ENCODE measurements at places on chromosomes 4 and X.
A peak's percentile ranks its signal among the peaks of the same experiment; 100 is the strongest.

DNA sequence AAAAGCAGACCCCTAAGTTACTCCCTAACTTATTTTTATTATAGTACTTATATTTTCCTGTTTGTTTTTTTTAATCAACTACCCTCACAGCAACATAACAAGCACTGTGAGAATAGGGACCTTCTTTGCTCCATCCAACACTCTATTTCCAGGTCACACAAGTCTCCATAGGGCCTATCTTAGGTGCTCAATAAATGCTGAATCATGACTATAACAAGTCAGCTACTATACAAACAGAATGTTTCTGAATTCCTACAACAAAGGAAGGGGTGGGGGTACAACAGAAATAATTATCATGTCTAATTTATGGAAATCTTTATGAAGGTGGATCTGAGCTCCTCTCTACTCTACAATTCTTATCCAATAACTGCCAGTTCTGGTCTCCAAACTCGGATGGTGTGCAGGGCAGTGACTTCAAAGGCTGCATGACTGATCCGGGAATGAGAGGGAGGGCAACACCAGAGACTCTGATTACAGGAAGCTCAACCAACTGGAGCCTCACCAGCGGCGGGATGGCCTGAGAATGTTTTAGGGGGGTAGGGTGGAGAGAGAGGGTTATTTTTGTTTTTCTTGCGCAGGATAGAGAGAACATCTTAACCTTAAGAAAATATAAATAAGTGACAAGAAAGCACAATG is 71.1 kb downstream of the HADH start:
- DNase-seq, result no peak

DNA sequence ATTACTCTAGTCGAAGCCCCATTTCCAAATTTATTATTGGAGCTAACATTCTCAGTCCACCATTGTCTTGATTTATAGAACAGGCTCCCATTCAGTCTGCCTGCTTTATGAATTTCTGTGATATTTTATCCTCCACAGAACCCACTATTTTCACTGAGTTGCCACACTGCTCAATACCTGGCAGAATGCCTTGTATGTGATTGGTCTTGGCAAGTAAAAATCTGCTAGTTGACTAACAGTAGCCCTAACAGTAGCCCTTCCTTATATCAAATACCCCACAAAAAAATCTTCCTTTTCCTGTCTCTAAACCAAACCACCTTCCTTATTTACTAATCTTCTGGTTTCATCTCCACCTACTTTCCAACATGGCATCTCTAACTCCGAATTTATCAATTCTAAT is 82.6 kb downstream of the CHM start:
- no peak for DNase-seq

DNA sequence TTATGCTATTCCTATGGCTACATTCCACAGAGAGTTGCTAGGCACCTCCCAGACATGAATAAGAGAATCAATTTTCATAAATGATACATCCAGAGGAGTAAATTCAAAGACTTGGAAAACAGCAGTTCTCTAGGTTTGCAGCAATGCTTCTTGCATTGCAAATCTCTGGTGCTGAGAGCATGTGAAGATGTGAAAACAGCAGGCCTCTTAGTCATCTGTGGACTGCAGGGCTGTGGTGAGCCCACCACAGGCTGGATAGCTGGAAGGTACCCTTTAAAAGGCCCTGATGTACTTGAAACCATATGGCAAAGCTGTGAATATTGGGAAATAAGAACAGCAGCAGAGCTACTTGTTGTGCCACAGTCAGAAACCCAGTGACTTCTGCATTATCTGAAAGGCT is 2135.9 kb downstream of the ARAP2 start:
- DNase-seq, result no peak

DNA sequence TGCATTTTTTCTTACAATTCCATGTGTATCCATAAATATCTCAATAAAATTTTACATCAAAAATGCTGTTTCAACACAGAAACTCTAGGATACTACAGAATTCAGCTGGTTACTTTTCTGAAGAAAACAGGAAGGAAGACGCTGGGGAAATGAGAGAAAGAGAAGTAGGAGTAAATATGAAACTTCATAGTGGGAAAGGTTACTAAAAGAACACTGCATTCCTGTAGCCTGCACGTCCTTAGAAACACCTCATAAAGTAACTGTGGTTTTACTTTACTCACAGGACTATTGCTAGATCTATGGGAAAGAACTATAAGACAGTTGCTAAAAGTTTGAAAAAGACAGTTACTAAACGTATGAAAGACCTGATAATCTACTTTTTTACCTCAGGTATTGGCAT is 23.1 kb downstream of the ATP11C start:
- no peak for DNase-seq

DNA sequence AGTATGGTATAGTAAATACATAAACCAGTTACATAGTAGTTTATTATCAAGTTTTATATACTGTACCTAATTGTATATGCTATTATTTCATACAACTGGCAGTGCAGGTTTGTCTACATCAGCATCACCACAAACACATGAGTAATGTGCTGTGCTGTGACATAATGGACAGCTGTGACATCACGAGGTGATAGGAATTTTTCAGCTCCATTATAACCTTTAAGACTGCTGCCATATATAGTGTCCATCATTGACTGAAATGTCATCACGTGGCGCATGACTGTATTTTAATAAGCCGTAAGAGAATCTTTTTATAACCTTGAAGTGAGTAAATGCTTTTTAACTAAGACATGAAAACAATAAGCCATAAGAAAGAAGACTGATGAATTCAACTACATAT is 44.8 kb upstream of the ANK2 start:
- DNase-seq, result no peak

GRCh38 chr4:88006956-88007303 is 505 bp upstream of the PKD2 start:
- no peak for DNase-seq

DNA sequence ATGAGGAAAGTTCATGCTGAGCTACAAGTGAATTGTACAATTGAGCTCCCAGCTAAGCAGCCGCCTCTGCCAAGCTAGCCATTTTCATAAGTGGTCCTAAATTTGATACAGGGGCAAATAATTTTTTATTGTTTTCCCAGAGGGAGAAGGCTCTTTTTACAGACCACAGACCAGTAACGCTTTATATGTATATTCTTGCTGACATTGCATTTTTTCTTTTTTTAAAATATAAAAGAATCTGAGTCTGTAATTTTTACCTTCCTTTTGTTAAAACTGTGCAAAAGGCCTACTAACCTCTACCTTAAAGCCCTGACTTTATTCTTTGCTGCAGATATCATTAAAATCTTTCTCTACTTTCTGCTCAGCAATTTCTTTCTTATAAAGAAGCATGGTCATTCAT is 501.2 kb upstream of the INTU start:
- DNase-seq, result no peak

GRCh38 chr4:73764513-73764912 is 24.1 kb downstream of the CXCL8 start:
- DNase-seq, result no peak

DNA sequence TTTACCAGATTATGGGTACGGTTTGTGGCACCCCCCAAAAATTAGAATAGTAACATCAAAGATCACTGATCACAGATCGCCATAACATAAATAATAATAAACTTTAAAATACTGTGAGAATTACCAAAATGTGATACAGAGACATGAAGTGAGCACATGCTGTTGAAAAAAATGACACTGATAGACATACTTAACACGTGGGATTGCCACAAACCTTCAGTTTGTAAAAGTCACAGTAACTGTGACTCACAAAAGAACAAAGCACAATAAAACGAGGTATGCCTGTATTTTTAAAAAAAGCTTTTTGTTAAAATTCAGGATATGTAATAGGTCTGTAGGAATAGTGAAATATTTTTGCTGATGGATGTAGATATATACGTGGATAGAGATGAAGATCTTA is 93.4 kb downstream of the TET2 start:
- DNase-seq, result no peak

DNA sequence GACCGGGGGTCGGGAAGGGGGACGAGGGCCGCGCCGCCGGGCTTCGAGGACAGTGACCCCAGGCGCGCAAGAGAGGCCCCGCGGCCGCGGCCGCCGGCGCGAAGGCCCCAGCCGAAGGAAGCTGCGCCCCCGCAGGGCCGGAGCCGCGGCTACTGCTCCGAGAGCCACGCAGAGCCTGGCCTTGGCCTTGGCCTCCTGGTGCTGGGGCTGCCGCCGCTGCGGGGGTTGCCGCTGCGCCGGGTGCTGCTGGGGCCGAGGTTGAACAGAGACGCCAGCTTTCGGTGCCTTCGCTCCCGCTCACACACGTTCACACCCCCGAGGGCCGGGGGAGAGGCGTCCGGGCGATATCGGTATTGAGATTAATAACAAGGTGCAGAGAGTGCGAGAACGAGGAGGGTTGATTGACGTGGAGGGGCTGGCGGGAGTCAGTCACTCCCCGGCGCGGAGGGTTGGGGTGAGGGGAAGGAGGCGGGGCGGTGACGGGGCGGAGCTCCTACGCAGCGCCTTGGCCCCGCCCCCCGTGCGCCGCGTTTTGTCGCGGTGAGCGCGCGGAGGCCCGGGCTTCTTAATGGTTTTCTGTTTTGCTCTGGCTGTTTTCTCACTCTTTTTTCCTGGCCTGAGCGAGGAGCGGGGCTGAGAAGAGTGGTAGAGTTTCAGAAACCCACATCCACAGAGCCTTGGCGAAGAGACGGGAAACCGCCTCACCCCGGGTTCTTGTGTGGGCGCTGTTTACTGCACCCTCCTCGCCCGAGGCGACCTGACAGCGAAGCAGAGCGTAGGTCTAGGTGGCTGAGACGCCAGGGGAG is 878 bp upstream of the CNOT6L start:
- DNase-seq, result peak; percentile 95

GRCh38 chr4:111579767-111580166 is 565.5 kb upstream of the FAM241A start:
- DNase-seq, result no peak

DNA sequence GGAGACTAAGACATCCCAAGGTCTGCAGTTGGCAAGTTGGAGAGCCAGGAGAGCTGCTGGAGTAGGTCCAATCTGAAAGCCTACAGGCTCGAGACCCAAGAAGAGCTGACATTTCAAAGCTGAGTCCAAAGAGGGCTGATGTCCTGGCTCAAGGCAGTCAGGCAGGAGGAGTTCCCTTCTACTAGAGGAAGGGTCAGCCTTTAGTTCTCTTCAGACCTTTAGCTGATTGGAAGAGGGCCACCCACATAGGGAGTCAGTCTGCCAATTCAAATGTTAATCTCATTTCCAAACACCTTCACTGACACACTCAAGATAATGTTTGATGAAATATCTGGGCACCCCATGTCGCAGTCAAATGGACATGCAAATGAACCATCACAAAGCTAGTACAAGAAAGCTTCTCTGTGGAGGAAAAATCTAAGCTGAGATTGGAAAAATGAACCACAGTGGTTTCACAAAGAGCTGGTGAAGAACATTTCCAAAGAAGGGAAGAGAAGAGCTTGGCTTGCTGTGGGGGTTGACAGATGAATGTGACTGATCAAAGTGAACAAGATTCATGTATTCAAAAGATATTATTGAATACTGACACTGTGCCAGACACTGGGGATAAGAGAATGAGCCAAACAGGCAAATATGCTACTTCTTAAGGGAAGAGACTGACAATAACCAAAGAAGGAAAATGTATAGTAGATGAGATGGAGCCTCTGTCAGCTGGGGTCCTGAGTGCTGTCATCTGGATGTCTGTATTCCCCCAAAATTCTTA is 61.2 kb downstream of the STK32B start:
- no peak for DNase-seq

DNA sequence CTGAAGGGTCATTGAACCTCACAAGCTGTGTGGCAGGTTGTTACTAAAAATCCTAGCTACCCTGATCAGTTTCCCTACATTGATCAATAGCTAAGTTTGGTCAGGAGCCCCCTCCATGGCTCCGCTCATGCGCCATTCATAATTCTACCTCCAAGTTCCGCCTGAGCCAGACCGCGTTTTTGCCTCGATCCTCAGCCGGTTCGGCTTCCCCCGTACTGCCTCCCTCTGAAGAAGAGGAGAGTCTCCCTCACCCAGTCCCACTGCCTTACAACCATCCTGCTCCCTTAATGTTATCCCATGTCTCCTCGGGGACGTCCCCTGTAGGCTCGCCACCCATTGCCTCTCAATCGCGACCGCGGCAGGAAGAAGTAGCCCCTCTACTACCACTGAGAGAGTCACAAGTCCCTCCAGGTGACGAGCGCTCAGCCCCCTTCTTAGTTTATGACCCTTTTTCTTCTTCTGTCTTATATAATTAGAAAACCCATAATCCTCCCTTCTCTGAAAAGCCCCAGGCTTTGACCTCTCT is 158.2 kb downstream of the DEFB131A start:
- no peak for DNase-seq

- no peak for DNase-seq
These were observed 148.7 kb upstream of the RASGEF1B start for GRCh38 chr4:81620442-81620841.

GRCh38 chr4:915595-915994 is 16.5 kb downstream of the GAK start:
- DNase-seq, result no peak

GRCh38 chr4:41346306-41347061 is 89.8 kb downstream of the UCHL1 start:
- DNase-seq, result no peak

DNA sequence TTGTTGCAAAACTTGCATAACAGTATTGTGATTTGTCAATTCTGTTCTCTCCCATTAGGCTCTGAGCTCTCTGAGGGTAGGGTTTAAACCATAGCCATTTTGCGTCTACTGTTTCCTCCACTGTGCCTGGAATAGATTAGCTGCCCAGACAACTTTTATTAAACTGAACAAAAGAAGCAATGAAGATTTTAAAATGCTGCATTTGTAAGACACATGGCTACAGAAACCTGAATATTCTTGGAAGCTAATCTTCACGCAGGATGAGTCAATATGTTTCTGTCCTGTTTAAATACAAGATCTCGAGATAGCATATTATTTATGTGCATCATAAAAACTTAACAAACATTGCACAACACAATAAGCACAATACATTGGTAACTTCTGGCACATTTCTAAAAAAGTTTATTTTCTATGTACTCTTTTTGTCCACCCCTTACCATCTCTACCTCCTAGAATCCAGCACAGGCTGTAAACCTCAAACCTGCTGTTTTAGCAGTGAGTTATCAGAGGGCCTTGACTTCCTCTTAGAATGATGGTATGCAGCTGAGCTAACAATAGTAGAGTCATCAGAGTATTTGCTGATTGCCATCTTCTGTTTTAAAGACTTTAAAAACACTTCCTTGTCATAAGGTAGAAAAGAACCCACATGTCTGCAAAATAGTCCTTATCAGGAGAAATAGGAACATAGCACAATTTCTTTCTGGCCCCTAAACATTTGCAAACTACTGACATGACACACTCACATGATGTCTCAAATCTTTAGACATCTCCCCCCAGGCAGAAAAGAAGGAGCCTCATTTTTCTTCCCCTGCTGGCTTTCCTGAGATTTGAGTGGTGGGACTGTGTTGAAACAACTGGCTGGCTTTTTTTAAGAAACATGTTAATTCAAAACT is 10.6 kb upstream of the CCNG2 start:
- DNase-seq, result no peak
